ENCODE measurements at places on chromosomes 7 and 10. TPM values are rescaled to one million over a fixed set of nuclear protein-coding genes. Genes with fewer than 3 reads are reported as not detected.

The DNAJC30 gene
- polyA plus RNA-seq: 11.4 TPM

The CFTR gene
- 2.9 TPM for polyA plus RNA-seq

The CCDC172 gene
- polyA plus RNA-seq: not detected

DNA sequence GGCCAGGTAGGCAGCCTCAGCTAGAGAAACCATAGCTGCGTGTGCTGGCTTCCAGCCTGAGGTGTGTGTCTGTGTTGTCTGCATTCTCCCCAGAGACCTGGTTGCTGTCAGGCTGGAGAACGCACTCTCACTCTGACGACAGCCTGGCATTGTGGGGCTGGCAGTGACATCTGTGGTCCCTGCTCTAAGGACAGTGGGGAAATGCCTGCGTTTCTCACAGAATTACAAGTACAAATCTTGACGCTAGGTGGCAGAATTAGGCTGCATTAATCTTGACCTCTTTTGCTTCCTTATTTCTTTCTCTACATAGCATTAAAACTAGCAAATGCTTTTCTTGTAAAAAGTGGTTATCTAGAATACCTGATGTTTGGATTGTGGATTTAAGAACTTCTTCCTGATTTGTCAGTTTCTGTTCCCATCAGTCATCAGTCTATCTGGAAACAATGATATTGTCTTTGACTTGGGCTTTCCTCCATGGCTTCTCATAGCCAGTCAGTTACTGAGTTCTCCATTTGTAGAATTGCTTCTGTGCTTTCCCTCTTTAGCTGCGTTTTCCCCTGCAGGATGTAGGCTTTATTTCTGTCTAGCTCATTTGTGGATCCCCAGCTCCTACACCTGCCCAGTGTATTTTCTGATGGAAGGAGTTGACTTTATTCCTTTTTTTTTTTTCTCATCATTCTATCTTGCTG is 86.0 kb downstream of the FANK1 start:
- peak; percentile 81 for DNase-seq

GRCh38 chr10:115417585-115418265 is 324.6 kb downstream of the ATRNL1 start:
- no peak for DNase-seq

DNA sequence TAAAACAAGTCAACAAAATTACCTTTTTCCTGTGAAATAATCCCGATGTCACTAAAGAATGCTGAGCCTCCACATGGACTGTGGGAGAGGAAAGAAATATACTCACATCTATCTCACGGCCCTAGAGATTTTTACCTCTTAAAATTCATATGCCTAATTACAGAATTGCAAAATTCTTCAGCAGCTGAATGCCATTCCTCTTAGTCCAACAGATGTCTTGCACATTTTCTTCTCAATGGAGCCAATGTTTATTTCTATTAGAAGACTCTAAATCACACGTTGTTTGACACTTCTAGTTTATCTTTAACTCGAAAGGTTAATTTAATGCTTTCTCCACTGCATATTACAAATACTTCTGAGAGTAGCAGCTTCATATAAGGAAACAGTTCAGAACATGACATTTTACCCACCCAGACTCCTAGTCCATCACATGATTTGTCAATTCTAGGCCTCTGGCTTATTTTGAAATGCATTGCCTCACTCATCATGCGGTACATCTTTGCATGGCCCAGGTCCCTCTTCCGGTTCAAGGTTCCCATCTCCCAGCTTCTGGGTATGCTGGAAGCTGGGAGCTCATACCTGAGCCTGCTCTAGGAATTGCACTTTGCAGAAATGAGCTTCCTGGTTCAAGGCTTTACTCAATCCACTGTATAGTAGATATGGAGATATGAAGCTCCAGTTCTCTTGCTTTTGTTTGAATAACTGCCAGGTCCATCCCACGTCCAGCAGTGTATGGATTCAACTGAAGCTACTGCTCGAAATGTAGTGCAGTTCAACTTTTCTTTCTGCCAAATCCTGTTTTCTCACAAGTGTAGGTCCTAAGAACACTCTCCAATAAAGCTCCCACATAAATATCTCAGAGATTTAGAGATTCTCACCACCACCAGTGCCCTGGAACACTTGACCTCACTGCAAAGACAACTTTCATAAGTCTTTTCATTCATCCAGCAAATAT is 306.2 kb downstream of the GPR37 start:
- DNase-seq: no peak

DNA sequence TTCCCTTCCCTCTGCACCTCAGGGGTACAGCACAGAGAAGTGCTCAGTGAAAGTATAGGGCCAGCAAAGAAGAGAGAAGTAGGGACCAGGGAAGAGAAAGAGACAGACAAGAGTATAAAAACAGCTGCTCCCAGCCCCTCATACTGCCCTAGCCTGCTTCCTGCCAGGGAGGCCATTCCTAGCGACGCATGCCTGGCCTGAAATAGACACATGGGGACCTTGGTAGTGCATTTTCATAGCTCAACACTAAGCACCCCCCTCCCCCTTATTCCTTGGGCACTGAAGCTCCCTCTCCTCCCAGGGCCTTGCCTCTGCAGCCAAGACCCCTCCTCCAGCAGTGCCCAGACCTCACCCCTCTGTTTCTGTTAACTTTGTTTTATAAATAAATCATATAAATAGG is 64.7 kb downstream of the ZMIZ1 start:
- no peak for DNase-seq

- DNase-seq: no peak
Observed at GRCh38 chr10:113069595-113069994, 119.5 kb downstream of the TCF7L2 start.

- DNase-seq: no peak
Observed at GRCh38 chr10:125812128-125812750, 10.8 kb downstream of the UROS start.

- DNase-seq: no peak
Observed at GRCh38 chr10:132690401-132690800, 95.5 kb downstream of the NKX6-2 start.

- DNase-seq: no peak
Observed at GRCh38 chr7:51029701-51030191, 247.1 kb upstream of the GRB10 start.

- no peak for DNase-seq
Observed at GRCh38 chr7:159061674-159062212, 82.9 kb downstream of the VIPR2 start.

DNA sequence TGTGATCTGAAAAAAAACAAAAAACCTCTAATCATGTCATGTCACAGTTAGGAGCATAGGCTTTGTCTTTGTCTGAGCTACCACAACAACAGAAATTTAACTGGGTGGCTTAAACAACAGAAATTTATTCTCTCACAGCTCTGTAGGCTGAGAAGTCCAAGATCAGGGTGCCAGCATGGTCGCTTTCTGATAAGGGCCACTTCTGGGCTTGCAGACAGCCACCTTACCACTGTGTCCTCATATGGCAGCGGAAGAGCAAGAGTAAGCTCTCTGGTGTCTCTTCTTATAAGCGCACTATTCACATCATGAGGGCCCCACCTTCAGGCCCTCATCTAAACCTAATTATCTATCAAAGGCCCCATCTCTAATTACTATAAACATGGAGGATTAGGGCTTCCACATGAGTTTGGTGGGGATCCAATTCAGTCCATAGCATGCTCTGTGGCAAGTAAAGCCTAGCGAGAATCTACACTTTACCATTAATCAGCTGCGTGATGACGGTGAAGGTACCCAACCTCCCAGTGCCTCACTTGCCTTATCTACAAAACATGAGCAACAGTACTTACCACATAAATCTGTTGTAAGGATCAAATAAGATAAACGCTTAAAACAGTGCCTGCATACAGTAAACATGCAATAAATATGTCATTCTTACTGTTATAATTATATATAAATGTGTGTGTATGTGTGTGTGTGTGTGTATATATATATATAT is 17.3 kb downstream of the ZNF438 start:
- DNase-seq: no peak

Measured in left renal cortex interstitium (tissue), 4 donors.